M059J (cell line): ENCODE measurements at places on chromosomes 16 and 17. TPM values are rescaled to one million over a fixed set of nuclear protein-coding genes. Genes with fewer than 3 reads are reported as not detected.

DNA sequence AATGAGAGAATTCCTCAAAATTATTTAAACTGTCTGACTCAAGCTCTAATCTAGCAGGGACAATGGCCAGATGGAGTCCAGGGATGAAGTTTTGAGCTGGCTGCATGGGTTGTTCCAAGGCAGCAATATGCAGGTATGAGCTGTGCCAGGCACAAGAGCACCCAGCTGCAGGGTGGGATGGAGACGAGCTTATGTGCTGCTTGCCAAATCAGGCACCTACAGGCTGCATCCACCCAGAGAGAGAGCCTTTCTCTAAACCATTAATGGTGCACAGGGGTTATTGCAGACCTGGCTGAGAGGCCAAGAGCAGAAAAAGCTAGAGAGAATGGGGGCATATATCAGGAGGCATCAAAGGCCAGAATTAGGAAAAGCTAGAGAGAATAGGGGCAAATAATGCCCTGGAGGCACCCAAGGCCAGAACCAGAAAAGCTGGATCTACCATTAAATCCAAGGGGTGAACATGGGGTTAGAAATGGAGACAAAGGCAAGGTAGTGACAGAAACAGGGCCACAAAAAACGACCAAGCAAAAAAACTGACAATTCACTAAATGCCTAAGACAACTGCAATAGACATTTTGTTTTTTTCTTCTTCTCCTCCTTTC, 11.0 kb downstream of the KRT33A start:
- no peak for DNase-seq

RUNDC3A gene
- 0.12 TPM in 1 of 2 replicates, not detected in the other for total RNA-seq

GRCh38 chr16:67036323-67036741, 7.4 kb downstream of the CBFB start:
- DNase-seq = no peak

- DNase-seq = no peak
Observed at GRCh38 chr17:917941-918740, 61.4 kb downstream of the NXN start.

DNA sequence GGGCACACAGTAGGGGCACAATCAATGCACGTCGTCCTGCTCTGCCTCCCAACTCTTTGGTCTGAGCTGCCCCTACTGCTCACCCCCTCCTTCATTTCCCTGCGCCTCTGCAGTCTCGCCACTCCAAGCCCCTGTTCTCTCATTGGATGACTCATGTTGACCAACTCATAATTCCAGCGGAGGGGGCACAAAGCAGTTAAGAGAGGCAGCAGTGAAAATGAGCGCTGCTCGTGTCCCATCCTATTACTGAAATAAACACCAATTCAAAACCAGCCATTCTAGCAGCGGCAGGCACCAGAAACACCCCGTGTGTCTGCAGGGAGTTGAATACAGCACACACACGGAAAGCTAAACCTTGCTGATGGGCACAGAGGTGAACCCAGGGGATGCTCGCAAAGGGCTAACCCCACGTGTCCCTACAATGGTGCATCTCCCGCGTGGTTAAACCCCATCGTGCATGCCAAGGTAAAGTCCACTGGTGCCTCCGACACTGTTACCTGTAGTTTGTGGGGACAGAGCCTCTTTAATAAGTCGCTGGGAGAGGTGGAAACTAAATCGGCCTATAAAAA, 310.4 kb downstream of the XYLT1 start:
- peak; percentile 72 for DNase-seq

CORO7 gene
- total RNA-seq = 8.7 and 13.1 TPM in 2 replicates

GRCh38 chr17:56665864-56666263, 72.4 kb downstream of the NOG start:
- no peak for DNase-seq

- no peak for DNase-seq
Observed at GRCh38 chr17:43146649-43147048, 21.5 kb upstream of the BRCA1 start.

DNA sequence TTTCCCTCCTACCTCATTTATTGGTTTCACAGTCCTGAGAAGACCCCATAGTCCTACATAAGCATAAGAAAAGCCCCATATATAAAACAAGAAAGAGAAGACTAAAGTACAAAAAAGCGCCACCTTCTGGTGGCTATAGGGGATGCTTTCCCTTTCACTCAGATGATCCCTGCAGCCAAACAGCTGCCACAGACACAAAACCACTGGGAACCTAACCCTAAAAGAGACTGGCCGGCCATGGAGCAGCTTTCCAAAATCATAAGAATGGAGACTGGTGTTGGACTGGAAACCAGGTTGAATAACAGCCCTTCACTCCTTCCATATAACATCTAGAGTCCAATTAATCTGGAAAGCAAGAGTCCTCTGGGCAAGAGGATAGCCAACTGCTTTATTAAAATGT, 11.4 kb downstream of the DYNC1LI2 start:
- DNase-seq = peak; percentile 39

DNA sequence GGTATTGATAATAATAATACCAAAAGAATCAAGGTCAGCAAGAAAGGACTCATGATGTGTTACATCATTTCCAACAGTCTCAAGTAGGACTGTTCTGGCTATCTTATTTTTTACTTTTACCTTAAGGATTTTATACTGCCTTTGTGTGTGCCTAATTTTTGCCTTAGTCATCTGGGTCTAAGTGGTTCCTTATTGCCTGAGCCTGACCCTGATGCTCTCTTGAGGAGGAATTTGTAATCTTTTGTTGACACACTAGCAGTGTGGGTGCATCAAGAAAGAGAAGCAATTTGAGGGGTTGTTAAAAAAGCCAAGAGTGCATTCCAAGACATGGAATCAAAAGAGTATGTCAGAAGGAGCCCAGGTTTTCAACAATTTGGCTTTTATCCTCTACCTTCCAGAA, 59.3 kb downstream of the TMEM100 start:
- no peak for DNase-seq

DNA sequence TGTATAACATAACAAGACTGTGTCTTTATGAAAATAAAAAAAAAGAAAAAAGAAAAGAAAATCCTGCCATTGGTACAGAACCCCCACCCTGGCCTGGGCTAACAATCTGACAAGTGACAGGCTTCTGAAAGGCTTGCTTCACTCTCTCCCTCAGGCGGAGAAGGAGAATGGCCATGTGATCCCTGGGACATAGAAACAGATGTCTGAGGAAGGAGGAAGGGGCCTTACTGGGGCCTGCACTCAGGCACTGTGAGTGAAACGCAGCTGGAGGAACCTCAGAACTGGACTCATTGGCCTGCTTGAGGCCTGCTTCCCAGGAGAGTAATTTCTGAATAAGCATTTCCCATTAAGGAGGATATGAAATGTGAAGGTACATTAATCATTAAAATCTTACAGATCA, 17.5 kb downstream of the MAP3K14 start:
- no peak for DNase-seq

GRAP gene
- 0.07 and 0.59 TPM in 2 replicates for total RNA-seq

DNA sequence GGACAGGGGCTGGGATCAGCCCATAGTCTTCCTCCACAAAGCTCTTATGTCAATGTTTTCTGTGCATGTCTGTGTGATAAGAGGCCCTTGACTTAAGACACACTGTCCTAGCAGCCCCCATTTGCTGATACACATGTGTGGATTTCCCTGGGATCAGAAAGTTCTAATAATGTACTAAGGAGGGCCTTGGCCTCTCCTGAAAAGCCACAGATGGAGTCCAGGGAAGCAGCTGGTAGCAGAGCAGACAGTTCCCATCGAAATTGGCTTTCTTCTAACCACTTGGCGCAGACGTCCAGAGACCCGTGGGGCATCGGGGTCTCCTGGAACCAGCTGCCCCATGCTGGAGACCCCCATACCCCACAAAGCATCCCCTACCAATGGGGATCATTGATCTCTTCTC, 4.3 kb upstream of the GP2 start:
- no peak for DNase-seq

DNA sequence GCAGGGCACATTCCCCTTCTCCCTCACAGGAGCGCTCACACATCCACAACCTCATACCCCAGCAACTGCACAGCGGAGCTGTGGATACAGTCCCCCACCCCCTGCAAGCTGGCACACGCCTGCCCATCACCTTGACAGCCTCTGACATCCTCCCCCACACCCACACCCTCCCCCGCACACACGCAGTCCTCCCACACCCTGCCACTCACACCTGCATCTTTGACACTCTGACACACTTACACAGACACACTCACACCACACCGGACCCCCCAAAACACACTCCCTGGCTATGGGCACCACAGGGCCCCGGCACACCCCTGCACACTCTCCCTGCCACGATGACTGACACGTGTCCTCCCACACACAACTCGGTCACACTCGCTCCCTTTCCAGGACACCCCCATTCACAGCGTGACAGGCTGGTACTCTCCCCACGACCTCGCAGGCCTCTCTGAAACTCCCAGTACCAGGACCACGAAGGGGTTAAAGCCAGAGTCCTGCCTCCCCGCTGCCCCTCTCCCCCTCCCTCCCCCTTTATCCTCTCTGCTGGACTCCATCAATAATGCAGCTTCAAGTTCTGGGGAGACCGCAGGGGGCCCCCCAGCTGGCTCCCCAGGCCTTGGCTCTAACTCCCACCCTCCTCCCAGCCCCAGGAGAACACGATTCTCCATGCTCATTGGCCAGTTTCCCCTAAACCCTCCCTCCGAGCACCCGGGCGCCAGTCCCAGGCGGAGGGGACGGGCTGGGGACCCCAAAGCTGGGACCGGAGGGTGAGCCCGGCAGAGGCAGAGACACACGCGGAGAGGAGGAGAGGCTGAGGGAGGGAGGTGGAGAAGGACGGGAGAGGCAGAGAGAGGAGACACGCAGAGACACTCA, at the start of gene PPP1R1B:
PPP1R1B (plus strand) TSS at position 782 of the 876 bp plus-strand sequence. CDS start 441 bp downstream, outside the sequence.
- no peak for DNase-seq

CFAP52 gene
- not detected in 2 replicates for total RNA-seq

CCDC40 gene
- 0.94 and 1.3 TPM in 2 replicates for total RNA-seq

- peak; percentile 84 for DNase-seq
Observed at GRCh38 chr17:35084987-35085386, 21.5 kb upstream of the RFFL start.

GRCh38 chr17:42759982-42760651, 910 bp upstream of the RAMP2 start:
- DNase-seq = no peak

TNP2 gene
- not detected in 2 replicates for total RNA-seq

GRCh38 chr16:58451265-58451689, 48.7 kb upstream of the NDRG4 start:
- no peak for DNase-seq

GRCh38 chr16:67961551-67961957, 6.9 kb downstream of the SLC12A4 start:
- DNase-seq = peak; percentile 37

SLC22A31 gene
- total RNA-seq = not detected in 2 replicates

GRCh38 chr16:23101012-23101550, 48.2 kb downstream of the USP31 start:
- DNase-seq = no peak

ACSM5 gene
- total RNA-seq = 14.4 and 29.6 TPM in 2 replicates

DNA sequence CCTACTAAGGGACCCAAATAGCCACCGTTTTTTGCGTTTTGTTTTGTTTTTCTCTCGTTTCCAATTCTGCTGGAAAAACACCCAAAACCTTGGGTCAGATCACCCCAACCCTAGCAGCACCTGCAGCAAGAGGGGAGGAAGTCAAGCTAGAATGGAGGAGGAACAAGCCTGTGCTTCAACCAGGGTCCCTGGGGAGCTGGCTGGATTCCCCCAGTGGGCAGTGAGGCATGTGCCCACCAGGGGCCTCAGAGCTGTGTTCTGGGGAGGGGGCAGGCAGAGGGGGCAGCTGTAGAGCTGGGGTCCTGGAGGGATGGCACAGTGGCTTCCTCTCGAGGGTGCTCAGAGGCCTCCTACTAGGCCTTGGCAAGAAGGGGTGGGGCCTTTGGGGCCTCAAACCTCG, 6.5 kb downstream of the CD79B start:
- no peak for DNase-seq

- DNase-seq = no peak
Observed at GRCh38 chr16:78894886-78895285, 705.7 kb downstream of the MAF start.

DNA sequence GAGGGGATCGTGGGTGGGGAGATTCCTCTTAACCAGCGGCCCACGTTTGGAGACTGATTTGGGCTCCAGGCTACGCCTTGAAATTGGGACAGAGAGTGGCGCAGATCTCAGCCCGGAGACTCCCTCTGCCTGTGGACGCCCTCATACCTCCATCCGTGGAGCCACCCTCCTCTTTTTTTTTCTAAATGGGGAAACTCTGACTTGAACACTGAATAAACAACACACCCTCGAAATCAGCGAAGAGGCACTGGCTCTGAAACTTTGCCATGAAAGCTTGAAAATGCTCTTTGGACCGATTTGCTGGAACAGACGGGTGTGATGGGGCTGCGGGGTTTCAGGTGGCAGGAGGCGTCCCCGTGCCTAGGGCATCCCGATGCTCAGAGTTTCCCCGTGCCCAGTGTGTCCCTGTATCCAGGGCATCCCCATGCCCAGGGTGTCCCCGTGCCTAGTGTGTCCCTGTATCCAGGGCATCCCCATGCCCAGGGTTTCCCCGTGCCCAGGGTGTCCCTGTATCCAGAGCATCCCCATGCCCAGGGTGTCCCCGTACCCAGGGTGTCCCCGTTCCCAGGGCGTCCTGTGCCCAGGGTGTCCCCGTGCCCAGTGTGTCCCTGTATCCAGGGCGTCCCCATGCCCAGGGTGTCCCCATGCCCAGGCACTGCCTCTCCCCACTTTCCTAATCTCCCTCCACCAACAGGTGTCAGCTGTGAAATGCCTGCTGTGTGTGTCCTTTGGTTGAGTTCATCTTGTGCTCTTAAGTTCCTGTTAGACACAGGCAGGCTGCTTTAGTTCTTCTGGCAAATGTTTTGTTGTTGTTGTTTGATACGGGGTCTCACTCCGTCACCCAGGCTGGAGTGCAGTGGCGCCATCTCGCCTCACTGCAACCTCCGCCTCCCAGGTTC, 187.0 kb downstream of the SEC14L1 start:
- no peak for DNase-seq
